ENCODE measurements at places on chromosomes 1 and 21. TPM values are rescaled to one million over a fixed set of nuclear protein-coding genes. Genes with fewer than 3 reads are reported as not detected.

DNA sequence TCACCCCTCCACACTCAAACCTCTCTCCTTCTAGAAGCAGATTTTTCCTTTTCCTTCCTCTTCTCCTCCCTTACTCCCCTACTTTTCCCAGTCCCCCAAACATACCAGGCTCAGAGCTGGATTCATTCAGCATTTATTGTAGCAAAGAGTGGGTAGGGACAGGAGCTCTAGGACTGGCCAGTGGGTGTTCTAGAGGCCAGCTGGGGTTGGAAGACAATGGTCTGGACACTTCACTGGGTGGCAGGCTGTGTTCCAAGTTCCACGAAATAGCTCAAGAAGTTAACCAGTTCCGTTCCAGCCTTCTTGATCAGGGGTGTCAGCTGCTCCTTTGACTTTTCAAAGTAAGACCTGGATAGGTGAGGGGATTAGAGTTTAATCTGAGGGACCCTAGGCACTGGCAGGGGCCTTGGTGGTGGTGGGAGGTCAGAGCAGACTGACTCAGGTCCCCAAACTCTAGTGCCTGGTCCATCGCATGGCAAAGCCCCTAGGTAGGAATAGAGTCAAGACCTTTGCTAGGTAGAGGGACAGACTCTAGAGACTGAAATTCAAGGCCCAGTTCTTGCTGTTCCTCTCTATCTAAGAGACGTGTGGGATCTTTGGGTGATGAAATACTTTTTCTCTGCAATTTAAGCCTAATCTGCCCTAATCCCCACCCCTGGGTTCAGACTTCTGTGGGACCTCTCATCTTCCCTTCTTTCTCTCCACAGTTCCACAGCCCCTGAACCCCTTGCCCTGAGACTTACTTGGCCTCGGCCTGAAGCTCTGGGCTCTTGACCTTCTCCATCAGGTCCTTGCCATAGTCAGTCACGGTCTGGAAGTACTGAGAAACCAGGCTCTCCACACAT, 1.0 kb downstream of the APOA2 start:
- no peak overlapping the region for H3K27ac ChIP-seq
- H3K27me3 ChIP-seq: no peaks in the 10 kb centered on the region
- no peak for DNase-seq
- H3K4me3 ChIP-seq: no peak overlapping the region
- H3K4me1 ChIP-seq: peaks cover 48% of the 10 kb centered on the region

DNA sequence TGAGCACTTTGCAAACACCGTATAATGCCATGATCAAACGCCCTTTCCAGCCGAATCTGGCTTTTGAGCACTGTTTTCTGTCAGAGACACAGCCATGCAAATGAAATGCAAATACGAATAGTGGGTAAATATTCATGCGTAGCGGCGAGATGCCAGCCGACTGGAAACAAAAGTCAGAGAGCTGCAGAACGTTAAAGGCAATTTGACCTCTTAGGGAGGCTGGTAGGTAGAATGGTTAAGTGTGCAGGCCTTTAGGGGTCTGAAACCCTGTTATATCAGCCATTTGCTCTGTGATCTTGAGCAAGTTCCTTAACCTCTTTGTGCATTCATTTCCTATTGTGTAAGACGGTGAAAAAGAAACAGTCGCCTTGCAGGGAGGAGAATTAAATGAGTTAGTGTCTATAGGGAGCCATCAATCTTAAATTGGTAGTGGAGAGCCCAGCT, 6.5 kb upstream of the SDHB start:
- H3K4me3 ChIP-seq: no peak overlapping the region
- H3K27ac ChIP-seq: no peak overlapping the region
- peaks cover 11% of the 10 kb centered on the region for H3K4me1 ChIP-seq
- H3K36me3 ChIP-seq: no peaks in the 10 kb centered on the region

- H3K27me3 ChIP-seq: no peaks in the 10 kb centered on the region
- H3K36me3 ChIP-seq: no peaks in the 10 kb centered on the region
- no peak overlapping the region for H3K4me3 ChIP-seq
- no peaks in the 10 kb centered on the region for H3K4me1 ChIP-seq
These were observed 371.9 kb upstream of the SPAG17 start for GRCh38 chr1:118556936-118557335.

DNA sequence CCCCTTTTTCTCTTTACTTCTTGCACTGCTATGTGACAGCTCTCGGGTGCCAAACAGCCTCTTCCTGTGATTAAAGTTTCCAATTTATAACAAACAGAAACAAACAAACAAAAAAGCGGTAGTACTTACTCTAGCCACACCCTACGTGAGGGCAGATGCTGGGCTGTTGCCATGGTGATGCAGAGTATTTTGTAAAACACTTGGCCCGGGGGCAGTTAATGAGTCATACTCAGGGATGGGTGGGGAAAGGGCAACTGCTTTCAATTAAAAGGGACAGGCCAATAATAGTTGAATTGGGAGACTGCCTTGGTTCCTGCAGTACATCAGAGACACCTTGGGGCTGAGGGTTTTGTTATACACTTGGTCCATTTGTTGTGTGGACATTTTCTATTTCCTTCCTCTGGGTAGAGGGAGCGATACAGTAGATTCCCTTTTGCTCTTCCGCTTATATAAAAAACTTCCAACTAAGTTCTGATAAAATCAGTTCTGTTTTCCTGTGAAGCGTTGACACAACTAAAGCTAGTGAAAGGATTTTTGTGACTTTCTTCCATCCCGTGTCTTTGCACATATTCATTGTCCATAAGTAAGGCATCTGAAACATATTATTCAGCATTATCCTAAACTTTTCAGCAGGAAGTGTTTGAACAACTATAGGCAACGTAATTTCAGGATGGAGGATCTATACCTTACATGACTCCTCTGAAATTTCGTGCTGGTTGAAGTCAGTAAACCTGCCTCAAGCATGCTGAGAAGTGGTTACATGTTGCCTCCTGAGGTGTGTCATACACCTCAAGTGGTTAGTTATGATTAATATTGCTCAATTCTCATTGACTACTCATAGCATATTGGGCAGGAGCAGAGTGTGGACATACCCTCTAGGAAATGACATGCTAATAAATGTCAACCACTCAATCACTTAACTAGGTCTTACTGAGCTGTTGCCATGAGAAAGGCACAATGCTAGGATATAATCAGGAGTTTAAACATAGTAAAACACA, 36.7 kb upstream of the THEM4 start:
- peak overlapping the region; percentile 56 for H3K4me3 ChIP-seq
- no peaks in the 10 kb centered on the region for H3K36me3 ChIP-seq
- H3K27ac ChIP-seq: peak overlapping the region; percentile 88
- no peaks in the 10 kb centered on the region for H3K27me3 ChIP-seq
- DNase-seq: peak; percentile 90

GRCh38 chr1:116128664-116129063, 17.5 kb downstream of the MAB21L3 start:
- no peak overlapping the region for H3K4me3 ChIP-seq
- peaks cover 22% of the 10 kb centered on the region for H3K4me1 ChIP-seq
- DNase-seq: peak; percentile 25
- H3K27me3 ChIP-seq: peaks cover 26% of the 10 kb centered on the region
- no peaks in the 10 kb centered on the region for H3K36me3 ChIP-seq

GRCh38 chr1:51100264-51100880, 1.7 kb upstream of the C1orf185 start:
- peaks cover 3% of the 10 kb centered on the region for H3K4me1 ChIP-seq
- no peak for DNase-seq
- H3K4me3 ChIP-seq: no peak overlapping the region
- H3K27ac ChIP-seq: no peak overlapping the region
- no peaks in the 10 kb centered on the region for H3K36me3 ChIP-seq

- no peaks in the 10 kb centered on the region for H3K36me3 ChIP-seq
- H3K4me1 ChIP-seq: no peaks in the 10 kb centered on the region
- DNase-seq: no peak
- no peak overlapping the region for H3K27ac ChIP-seq
- H3K4me3 ChIP-seq: no peak overlapping the region
These were observed 124.6 kb upstream of the RUNX3 start for GRCh38 chr1:25054526-25055323.

DNA sequence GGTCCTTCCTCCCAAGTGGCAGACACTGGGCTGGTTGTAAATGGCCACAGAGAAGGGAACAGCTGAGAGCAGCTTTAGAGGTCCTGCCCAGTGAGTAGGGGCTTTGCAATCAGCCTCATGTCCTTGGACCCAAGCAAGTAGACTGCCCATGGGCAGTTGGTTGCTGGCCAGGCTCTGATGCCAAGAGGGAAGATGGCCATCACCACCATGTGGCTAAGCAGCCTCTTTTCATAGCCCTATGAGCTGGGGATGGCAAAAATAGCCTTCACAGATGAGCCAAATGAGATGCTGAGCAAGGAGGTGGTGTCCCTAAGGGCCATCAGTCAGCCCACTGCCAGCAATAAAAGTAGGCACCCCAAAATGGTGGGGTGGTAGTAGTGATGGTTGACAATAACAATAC, 3.2 kb downstream of the DISP3 start:
- no peak for DNase-seq
- H3K27ac ChIP-seq: no peak overlapping the region
- no peak overlapping the region for H3K4me3 ChIP-seq
- H3K27me3 ChIP-seq: peaks cover 39% of the 10 kb centered on the region
- no peaks in the 10 kb centered on the region for H3K36me3 ChIP-seq

GRCh38 chr1:184752656-184753055, 2.0 kb downstream of the EDEM3 start:
- peak overlapping the region; percentile 88 for H3K4me3 ChIP-seq
- peaks cover 64% of the 10 kb centered on the region for H3K4me1 ChIP-seq
- H3K27ac ChIP-seq: peak overlapping the region; percentile 77

GRCh38 chr1:32197837-32198236, 2.6 kb upstream of the CCDC28B start:
- no peak overlapping the region for H3K27ac ChIP-seq
- H3K36me3 ChIP-seq: peaks cover 61% of the 10 kb centered on the region
- DNase-seq: no peak

- peaks cover 22% of the 10 kb centered on the region for H3K4me1 ChIP-seq
- H3K36me3 ChIP-seq: no peaks in the 10 kb centered on the region
- peaks cover 77% of the 10 kb centered on the region for H3K27me3 ChIP-seq
- DNase-seq: no peak
These were observed 3.5 kb upstream of the BCAN start for GRCh38 chr1:156638189-156638985.

- no peaks in the 10 kb centered on the region for H3K36me3 ChIP-seq
- H3K4me3 ChIP-seq: no peak overlapping the region
- H3K4me1 ChIP-seq: no peaks in the 10 kb centered on the region
- no peak for DNase-seq
- no peaks in the 10 kb centered on the region for H3K27me3 ChIP-seq
- no peak overlapping the region for H3K27ac ChIP-seq
These were observed 384.3 kb downstream of the NTNG1 start for GRCh38 chr1:107525145-107525544.

DNA sequence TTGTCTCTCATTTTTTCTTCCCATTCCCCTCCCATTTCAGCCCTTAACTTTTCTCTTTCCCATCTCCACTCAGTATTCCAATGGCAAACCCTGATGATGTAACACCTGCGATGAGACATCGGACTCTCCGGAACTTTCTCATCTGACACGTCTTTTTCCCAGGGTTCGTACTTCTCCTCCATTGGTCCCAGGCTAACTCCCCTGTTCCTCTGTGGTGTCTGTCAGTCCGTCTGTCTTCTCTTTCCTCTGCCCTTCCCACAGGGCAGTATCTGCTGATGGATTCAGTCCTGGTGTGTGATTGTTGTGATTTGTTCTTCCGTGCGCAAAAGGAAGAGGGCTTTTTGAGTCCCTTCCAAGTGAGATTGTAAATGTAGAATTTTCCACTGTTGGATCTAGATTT, 27.7 kb downstream of the VANGL2 start:
- H3K27ac ChIP-seq: peak overlapping the region; percentile 70
- no peak overlapping the region for H3K4me3 ChIP-seq
- H3K4me1 ChIP-seq: peaks cover 53% of the 10 kb centered on the region
- H3K27me3 ChIP-seq: no peaks in the 10 kb centered on the region
- peaks cover 2% of the 10 kb centered on the region for H3K36me3 ChIP-seq

- DNase-seq: no peak
- no peak overlapping the region for H3K4me3 ChIP-seq
- H3K27me3 ChIP-seq: no peaks in the 10 kb centered on the region
- H3K4me1 ChIP-seq: no peaks in the 10 kb centered on the region
These were observed 255.8 kb downstream of the ZP4 start for GRCh38 chr1:237634922-237635321.

GRCh38 chr1:208185801-208186231, 58.4 kb downstream of the PLXNA2 start:
- H3K4me1 ChIP-seq: peaks cover 16% of the 10 kb centered on the region
- peaks cover 16% of the 10 kb centered on the region for H3K27me3 ChIP-seq
- H3K4me3 ChIP-seq: no peak overlapping the region
- DNase-seq: no peak
- H3K36me3 ChIP-seq: no peaks in the 10 kb centered on the region

GRCh38 chr1:219385787-219386427, 212.2 kb downstream of the LYPLAL1 start:
- H3K4me3 ChIP-seq: no peak overlapping the region
- no peak overlapping the region for H3K27ac ChIP-seq
- H3K4me1 ChIP-seq: no peaks in the 10 kb centered on the region
- no peak for DNase-seq

- no peak overlapping the region for H3K4me3 ChIP-seq
These were observed 106.4 kb downstream of the ZSCAN20 start for GRCh38 chr1:33578557-33579448.

DNA sequence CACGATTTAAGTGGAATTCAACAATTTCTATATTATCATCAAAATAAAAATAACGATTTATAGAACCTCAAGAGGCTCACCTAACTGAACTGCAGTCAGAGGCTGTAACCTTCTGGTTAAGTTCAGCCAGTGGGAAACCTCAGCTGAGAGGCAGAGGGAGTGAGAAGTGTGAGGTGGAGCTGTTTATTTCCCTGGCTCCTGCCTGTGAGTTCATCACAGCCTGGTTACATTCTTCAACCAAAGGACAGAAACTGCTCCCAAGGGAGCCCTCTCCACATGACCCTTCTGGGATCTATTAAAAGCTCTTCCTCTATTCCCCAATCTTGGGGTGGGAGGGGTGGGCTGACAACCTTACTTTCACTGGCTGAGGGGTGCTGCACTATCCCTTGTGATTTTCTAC, 22.2 kb downstream of the DYNLT5 start:
- no peak overlapping the region for H3K4me3 ChIP-seq
- H3K36me3 ChIP-seq: no peaks in the 10 kb centered on the region
- H3K4me1 ChIP-seq: peaks cover 17% of the 10 kb centered on the region
- H3K27ac ChIP-seq: no peak overlapping the region
- no peak for DNase-seq

GRCh38 chr1:211715971-211716370, 40.5 kb upstream of the NEK2 start:
- no peaks in the 10 kb centered on the region for H3K4me1 ChIP-seq
- no peaks in the 10 kb centered on the region for H3K36me3 ChIP-seq
- no peak overlapping the region for H3K4me3 ChIP-seq
- H3K27me3 ChIP-seq: peaks cover 3% of the 10 kb centered on the region
- H3K27ac ChIP-seq: no peak overlapping the region

GRCh38 chr1:85708829-85709227, 595 bp upstream of the ZNHIT6 start:
- H3K36me3 ChIP-seq: peaks cover 20% of the 10 kb centered on the region
- H3K27ac ChIP-seq: no peak overlapping the region
- H3K4me1 ChIP-seq: peaks cover 16% of the 10 kb centered on the region
- no peaks in the 10 kb centered on the region for H3K27me3 ChIP-seq
- H3K4me3 ChIP-seq: no peak overlapping the region

Gene MYOC
- total RNA-seq: not detected

Gene RXFP4
- not detected for total RNA-seq

Gene RPTN
- total RNA-seq: not detected

Gene MMP23B
- total RNA-seq: 2.4 TPM

Gene MAP3K7CL
- 6.7 TPM for total RNA-seq

Gene CTH
- total RNA-seq: 14.6 TPM

Gene OLFML3
- 0.20 TPM for total RNA-seq

Gene GBP4
- total RNA-seq: 70.6 TPM

Gene TRAF3IP3
- 421 TPM for total RNA-seq

Gene NUDT4B
- 0.70 TPM for total RNA-seq

Gene STXBP3
- total RNA-seq: 60.8 TPM

Gene EPHB2
- not detected for total RNA-seq

All from activated CD4-positive, alpha-beta memory T cell treated with anti-CD3 and anti-CD28 coated beads, Interleukin-2, amount 10 ng/mL, durations not matched to agents 7 days and 5 days (primary cell).